ENCODE measurements at places on chromosomes 2 and 18.

GRCh38 chr2:28927878-28928277, 33.4 kb downstream of the WDR43 start:
- DNase-seq = no peak

- no peak for DNase-seq
Observed at GRCh38 chr18:46567196-46567595, 89.8 kb downstream of the LOXHD1 start.

DNA sequence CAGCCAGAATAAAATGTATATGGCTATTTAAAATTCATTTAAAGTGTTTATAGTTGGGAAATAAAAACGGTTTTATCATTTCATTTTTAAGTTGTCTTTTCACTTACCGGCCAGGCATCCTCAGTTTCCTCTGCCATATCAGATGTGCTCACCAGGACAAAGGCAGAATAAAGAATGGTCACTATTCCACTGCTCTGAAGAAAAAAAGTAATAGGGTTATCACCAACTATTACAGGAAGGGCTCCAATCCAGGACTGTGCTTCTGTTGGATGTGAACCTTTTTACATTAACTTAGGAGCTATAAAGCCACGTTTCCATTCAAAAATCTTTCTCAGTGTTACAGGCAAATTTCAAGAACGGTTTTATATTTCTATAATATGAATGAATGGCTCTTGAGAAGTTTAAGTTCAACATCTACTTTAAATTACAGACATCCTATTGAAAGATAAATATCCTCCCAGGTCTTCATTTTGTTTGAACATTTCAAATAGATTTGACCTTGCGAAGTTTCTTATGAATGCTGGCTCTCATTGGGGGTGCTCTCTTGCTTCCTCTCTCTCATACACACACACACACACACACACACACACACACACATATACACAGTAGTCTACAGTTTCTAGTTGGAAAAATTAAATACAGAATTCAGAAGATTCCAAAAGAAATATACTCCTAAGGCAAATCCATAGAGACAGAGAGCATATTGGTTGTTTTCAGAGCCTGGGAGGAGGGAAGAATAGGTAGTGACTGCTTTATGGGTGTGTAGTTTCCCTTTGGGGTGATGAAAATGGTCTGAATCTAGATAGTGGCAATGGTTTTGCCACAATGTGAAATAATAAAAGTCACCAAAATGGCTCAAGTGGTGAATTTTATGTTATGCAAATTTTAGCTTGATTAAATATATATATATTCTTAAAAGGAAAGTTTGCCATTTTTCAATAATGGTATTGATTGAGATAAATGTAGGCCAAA, 2.9 kb upstream of the SLC40A1 start:
- DNase-seq = no peak

- peak; percentile 92 for DNase-seq
Observed at GRCh38 chr2:40251137-40251536, 200.8 kb downstream of the SLC8A1 start.

GRCh38 chr18:33700513-33700976, 122.5 kb downstream of the ASXL3 start:
- no peak for DNase-seq

- DNase-seq = no peak
Observed at GRCh38 chr2:63648632-63649031, 59.9 kb downstream of the MDH1 start.

- no peak for DNase-seq
Observed at GRCh38 chr2:5693287-5694201, 1.4 kb downstream of the SOX11 start.

GRCh38 chr18:12904012-12904516, 20.0 kb upstream of the PTPN2 start:
- DNase-seq = no peak

- no peak for DNase-seq
Observed at GRCh38 chr2:3718679-3719078, 15.3 kb downstream of the DCDC2C start.

GRCh38 chr2:42788-43187, 3.5 kb downstream of the FAM110C start:
- no peak for DNase-seq

DNA sequence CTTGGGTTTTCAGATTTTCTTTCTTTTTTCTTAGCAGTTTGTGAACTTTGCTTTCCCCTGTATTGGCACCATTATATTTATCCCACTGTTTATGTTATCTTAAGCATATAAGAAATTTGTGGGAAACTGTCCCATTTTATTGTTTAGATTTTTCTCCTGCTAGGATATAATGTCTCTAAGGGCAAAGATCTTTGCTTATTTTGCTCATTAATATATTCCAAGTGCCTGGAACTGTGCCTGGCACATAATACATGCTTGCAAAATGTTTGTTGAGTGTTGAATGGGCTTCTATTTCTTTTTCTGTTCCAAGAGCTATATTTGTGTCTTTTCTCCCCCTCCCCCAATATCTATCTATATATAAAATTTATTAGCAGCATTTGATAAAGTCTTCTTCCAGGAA, 5.4 kb downstream of the EPC2 start:
- DNase-seq = no peak

DNA sequence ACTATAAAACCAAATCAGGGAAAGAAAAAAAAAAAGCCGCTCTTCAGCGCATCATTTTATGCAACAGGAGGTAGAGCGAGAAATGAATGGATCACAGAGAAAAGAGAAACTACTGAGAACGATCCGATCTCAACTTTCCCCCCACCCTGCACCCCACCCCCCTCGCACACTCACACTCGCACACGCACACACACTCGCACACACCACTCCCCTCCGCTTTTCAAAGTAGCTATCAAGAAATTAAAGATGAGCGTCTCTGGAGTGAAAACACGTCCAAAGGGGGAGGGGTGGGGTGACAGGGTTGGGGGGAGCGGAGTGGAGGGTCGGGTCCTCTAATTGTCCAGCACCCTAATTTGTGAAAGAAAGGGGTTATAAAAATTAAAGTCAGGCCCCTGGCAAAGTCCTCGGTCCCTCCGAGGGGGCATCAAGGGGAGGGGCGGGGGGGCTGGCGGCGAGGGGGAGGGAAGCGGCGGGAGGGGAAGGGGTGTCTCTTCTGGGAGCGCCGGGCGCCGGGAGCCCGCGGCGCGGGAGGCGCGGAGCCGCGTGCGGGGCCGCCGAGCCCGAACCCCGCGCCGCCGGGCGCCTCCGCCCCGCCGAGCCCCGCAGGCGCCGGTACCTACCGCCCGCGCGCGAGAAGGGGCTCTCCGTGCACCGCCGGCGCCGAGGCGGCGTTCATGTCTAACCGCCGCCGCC, 428 bp downstream of the TCF4 start:
- peak; percentile 48 for DNase-seq

DNA sequence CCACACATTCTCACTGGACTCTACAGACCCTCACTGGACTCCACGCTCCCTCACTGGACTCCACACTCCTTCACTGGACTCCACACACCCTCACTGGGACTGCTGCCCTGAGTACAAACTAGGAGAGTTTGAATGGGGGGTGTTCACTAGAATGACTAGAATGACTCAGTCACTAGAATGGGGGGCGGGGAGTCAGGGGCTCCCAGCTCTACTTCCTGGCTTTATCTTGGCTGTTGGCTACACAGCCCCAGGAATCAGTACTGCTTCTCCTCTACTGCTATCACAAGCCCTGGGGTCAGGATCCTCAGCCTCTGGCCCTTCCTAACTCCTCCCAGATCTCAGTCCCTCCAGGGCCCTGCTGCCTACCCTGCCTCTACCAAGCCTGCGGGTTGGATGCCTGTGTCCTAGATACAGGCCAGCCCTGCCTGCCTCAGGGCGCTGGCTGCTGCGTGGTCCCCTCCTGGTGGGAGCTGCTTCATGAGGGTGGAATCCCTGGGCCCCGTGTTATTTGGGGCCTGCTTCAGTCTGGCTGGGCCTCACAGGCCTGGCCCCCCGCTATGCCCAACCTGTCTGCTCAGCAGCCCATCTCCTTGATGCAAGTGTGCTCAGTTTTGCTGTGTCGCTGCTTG, 7.8 kb downstream of the PTMA start:
- no peak for DNase-seq

- DNase-seq = no peak
Observed at GRCh38 chr2:181777734-181778133, 97.4 kb upstream of the NEUROD1 start.

DNA sequence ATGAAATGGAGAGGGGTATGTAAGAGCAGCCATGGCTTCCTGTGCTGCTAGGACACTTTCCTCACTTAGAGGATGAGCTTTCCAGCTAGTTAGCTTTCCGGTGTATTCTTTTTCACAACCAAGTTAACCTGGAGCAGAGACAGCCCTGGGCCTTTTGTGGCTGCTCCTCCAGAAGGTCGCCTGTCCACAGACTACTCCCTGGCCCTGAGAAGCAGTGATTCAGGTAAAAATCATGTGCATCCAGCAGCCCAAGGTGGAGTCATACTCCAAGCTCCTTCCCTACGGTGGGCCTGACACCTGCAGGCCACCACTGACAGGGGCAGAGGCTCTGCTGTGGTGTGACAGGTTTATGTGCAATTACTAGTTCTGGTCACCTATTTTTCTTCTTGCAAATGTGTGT, 187.2 kb downstream of the ANKRD30B start:
- DNase-seq = no peak

- DNase-seq = no peak
Observed at GRCh38 chr18:31245820-31246219, 72.1 kb upstream of the DSG1 start.

DNA sequence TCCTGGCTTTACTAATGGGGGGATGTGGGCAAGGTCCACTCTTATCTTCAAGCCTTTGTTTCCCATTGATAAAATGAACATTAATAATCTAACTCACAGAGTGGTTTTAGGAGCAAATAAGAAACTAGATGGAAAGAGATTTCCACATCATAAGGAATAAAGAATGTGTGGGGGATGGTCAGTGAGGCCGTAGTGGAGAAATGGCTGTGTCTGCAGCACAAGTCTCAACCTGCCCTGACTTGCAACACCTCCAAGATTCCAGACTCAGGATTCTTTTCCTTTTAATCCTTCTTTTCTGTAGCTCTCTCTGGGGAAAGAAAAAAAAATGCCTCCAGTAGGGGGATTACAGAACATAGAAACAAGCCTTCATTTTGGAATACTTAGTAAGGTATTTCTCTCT, 124.2 kb upstream of the MEX3C start:
- DNase-seq = no peak

GRCh38 chr2:219919506-219919905, 292.1 kb downstream of the SLC4A3 start:
- DNase-seq = no peak

- DNase-seq = no peak
Observed at GRCh38 chr2:182792441-182792840, 74.0 kb downstream of the FRZB start.

DNA sequence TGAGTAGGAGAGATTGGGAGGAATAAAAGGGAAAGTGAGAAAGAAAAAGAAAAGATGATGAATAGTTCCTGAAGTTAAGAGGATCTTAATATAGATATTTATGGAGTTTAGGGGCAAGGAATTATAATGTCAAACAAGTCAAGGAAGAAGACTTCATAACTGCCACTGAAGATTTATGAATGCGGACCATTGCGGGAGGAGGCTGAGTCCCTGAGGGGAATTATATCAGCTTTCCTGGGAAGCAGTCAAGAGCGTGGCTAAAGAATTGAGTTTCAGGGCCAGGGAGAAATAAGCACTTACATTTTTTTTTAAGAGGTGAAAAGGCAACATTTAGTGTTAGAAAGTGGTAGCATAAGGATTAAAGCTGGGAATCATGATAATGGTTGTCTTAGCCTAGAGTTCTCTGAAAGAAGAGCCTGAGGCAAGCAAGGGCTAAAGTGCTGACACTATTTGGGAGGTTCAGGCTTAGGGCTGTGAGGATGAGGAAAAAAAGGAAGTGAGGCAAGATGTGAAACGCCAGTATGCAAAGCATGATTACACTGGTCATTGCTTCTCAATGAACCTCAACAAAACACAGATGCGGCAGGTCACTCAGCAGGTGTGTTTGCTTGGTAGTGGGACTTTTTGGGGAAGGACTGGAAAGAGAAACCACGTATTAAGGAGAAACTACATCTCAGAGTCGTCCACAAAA, 217.1 kb downstream of the SLC4A3 start:
- no peak for DNase-seq

DNA sequence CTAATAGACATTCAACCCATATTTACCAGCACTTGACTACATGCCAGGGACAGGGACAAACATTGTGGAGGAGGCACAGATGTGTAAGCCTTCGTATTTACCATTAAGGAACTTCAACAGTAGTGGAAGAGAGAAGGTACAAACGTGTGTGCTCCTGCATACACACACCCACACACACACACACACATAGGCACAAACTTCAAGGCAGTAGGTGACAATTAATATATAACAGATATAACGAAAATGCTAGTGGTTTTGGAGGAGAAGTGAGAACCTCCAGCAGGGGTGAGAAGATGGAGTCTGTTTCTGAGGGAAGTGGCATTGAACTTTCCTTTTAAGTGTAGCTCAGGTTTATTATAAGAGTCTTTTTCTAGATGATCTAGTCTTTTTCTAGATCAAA, 231.1 kb downstream of the SETBP1 start:
- DNase-seq = no peak

DNA sequence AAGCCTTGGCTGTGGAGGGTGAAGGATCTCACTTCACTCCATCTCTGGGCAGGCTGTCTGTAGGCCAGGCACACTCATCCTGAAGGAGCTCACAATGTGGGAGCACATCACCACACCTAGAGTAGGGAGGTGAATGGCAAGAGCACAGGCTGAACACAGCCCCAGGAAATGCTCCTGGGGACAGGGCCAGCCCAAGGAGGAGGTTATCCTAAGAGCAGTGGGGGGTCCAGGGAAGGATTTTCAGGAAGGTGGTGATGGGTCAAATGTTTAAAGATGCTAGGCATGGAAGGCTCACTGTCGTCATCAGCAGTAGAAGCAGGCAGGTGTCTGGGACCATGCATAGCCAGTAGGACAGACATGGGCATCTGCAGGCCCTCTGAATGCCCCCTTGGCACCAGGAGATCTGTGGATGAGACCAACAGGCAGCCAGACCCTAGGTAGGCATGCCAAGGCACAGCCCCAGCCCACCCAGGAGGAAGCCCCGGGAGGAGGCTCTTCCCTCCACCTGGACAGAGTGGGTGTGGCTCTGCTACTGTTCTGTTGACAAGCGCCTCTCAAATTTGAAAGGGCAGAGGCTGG, 91.7 kb upstream of the RAB6C start:
- no peak for DNase-seq

DNA sequence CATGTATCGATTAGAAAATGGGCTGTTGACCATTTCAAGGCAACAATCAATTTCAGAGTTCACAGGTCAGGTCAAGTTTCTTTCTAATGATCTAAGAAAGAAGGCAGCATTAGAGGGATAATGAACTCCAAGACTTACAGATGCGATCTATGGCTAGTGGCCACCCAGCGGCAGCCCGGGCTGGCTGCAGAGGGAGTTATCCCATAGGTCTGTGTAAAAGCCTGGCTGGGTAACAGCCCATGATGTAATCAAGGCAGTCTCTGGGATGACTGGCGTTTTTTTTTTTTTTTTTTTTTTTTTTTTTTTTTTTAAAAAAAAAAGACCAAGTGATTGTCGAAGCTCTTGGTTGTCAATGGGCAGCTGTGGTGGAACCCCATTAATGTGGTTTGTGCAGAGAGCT, 171.1 kb upstream of the SKOR2 start:
- DNase-seq = no peak

GRCh38 chr2:42013409-42013808, 34.4 kb upstream of the PKDCC start:
- no peak for DNase-seq

GRCh38 chr2:150482111-150482510, 5.4 kb downstream of the RND3 start:
- no peak for DNase-seq

GRCh38 chr18:12257996-12258718, 4.0 kb downstream of the CIDEA start:
- DNase-seq = no peak

Measured in NCI-H1092 (cell line).